ENCODE measurements at places on chromosomes 3 and 15.

GRCh38 chr3:48478626-48479555 is 25.1 kb downstream of the SHISA5 start:
- no peak for DNase-seq

- peak; percentile 18 for DNase-seq
These were observed 37.5 kb upstream of the CHST2 start for GRCh38 chr3:143081844-143082778.

- DNase-seq = no peak
These were observed 33.4 kb downstream of the CLDN1 start for GRCh38 chr3:190288836-190289235.

DNA sequence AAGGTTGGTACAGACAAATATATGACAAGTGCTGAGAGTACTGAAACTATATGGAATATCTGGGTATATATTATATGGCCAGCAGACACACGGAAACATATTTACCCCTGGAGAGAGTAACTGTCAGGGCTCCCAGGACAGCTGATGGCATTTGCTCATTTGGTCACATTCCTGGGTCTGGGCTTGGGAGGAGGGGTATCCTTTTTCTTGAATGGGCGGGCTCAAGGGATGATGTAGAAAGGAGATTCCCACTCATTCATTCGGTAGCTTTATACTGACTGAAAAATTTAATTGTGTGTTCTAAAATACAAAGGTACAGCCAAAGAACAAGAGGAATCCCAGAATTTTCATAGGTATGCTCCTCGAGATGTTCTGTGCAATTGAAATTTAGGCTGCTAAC is 131.0 kb downstream of the KCNAB1 start:
- DNase-seq = no peak

- no peak for DNase-seq
These were observed 34.5 kb downstream of the SLC41A3 start for GRCh38 chr3:126049289-126050049.

- DNase-seq = peak; percentile 73
These were observed 1.9 kb downstream of the RUBCN start for GRCh38 chr3:197734667-197735318.

DNA sequence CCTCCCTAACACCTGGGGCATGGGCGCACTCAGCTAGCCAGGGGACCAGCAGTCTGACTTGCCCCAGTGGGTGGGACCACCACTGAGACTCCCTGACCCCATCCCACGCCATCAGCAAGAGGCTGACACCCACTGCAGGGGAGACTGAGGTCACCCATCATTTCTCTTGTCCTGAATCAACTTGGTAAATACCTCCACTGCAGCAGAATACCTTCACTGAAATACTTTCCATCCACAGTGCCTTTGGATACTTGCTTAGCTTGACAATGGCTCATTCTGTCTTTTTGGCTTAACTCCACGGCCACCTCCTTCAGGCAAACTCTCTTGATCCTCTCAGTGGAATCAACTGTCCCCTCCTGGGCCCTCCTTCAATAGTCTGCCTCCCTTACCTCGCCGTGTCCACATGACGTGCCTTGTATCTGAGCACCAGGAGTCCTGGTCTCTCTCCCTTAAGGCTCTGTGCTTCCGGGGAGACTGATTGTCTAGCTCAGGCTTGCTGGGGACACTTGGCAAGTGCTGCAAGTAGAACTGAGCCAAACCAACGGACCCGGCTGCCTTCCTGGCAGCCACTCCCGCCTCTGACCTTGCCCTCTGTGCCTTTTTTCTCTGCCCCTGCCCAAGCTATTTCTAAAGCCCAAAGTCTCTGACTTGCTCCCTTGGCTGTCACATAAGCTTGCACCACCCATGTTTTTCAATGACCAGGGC is 119.1 kb downstream of the ADCY5 start:
- no peak for DNase-seq

GRCh38 chr15:66650433-66650832 is 51.6 kb upstream of the SMAD6 start:
- peak; percentile 80 for DNase-seq

Data from inflammatory macrophage treated with lipopolysaccharide for 1 hour (primary cell).